ENCODE measurements at places on chromosomes 3 and 15.

- DNase-seq, result no peak
Measured at GRCh38 chr3:129599607-129600006, 6.9 kb downstream of the PLXND1 start.

DNA sequence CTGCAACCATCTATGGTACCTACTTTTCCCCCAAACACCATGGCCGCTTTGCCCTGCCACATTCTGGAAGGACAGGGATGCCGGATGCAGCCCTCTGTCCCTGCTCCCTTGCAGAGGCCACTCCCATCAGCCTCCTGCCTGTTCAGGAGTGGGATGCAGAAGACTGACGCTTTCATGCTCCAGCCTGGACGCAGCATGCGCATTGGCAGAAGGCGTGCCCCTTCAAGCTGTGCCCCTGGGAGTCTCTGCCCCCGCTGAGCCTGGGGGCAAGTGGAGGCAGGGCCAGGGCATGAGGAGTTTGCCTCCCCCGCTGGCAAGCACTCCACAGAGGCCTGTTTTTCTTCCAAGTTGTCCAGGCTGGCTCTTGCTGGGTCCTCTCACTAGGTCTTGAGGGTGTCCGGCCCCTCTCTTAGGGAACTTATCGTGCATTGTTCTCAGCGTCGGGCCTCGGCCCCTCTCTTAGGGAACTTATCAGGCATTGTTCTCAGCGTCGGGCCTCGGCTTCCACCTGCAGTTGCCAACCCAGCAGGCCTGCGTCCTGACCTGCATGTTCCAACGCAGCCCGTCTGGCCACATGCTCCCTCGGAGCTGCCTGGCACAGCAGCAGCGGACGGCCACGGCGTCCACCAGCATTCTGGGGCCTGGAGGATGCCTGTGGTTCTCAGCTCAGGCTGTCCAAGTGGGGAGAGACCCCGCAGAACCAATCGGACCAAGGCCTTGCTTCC is 14.6 kb upstream of the SNRPA1 start:
- DNase-seq, result no peak

DNA sequence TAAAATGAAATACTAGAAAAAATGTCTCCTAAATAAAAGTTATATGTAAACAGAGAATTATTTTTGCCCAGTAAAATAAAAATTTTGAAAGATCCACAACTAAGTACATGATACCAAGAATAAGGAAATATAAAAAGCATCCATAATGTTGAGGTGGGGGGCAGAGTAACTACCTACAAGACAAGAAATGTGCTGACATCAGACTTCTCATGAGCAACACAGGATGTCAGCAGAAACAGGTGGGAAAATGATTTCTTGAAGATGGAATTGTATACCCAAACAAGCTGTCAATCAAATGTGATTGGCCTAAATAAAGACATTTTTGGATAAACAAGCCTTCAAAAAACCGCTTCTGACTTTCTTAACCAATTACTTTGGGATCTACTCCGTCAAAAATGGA is 143.9 kb upstream of the LIPC start:
- no peak for DNase-seq

DNA sequence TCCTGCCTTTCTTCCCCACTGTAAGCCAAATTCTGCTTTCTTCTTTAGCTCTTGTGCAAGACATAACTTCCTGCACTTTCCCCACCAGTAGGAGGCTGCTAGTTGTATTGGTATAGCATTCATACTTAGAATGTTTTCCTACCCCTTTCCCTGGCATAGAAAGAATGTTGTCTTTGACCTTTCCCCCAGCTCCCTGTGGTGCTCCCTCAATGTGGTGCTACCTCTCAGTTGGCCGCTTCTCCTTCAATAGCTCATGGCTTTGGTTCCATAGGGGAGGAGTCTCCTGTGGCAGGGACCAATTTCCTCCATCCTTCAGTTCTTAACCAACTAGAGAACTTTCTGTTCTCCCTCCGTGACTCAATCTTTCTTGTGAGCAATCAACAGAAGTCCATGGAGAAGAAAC is 67.5 kb upstream of the AKAP13 start:
- DNase-seq, result no peak

- DNase-seq, result peak; percentile 99
Measured at GRCh38 chr3:114056130-114057010, at the start of the genes CCDC191 and QTRT2. TSS of gene CCDC191 (minus strand) at chr3:114056526. CDS start at chr3:114056466, 60 bp downstream. TSS of gene QTRT2 (plus strand) at chr3:114056737. CDS start at chr3:114065258, 8,521 bp downstream.

DNA sequence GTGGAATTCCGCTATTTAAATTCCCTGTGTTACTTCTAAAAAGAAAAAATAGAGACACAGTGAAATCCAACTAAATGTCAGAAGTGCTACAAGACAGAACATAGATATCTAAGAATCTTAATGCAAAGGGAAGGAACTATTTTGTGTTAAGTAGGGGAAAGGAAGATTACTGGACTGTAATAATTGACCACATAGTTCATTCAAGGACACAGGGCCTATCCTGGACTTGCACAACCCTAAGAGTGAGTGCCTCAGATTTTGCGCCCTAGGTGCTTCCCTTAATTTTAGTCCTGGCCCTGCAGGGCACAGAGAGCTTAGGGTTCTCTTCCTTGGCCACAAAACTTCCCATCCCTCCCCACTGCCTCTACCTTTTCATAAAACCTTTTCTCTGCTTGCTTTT is 3.5 kb upstream of the IL20RB start:
- no peak for DNase-seq

GRCh38 chr3:14145670-14146380 is 21.0 kb downstream of the TMEM43 start:
- no peak for DNase-seq

GRCh38 chr3:99856437-99857220 is 39.0 kb downstream of the CMSS1 start:
- no peak for DNase-seq

- DNase-seq, result peak; percentile 39
Measured at GRCh38 chr3:129934234-129935123, 40.0 kb upstream of the TRH start.

GRCh38 chr3:163438760-163439159 is 1639.5 kb downstream of the SI start:
- no peak for DNase-seq

GRCh38 chr3:195352895-195353488 is 82.0 kb upstream of the XXYLT1 start:
- peak; percentile 89 for DNase-seq

DNA sequence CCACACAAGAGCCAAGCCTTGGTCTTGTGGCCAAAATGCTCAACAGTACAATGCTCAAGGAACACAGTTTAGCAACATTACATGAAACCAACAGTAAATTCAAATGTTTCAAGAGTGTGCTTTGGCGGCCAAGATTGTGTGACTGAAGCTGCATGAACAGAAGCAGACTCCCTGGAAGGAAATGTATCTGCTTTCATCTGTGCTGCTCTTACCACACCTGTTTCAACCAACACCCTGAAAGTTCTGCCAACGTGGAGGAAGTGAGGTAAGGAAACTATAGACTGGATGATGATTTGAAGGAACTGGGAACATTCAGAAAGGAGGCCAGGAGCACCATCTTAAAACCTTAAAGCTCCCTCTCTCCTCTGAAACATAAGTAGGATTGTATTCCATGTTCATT is 55.7 kb downstream of the MB21D2 start:
- DNase-seq, result no peak

DNA sequence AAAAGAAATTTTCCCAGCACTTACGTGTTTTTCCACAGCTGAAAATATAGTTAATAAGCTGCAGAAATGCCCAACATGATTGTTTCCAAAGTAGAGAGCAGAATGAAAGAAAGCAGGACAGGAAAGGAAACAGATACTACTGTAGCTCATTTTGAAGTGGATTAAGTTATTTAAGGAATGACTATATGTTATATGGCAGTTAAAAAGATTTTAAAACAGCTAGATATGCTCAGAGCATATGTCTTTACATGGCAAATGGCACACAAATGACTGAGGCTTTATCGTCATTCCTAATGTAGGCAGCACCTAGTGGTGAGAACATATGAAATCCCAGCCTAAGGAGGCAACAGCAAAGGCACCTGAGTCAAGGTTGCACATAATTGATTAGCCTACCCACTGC is 106.6 kb upstream of the SEMA6D start:
- no peak for DNase-seq

DNA sequence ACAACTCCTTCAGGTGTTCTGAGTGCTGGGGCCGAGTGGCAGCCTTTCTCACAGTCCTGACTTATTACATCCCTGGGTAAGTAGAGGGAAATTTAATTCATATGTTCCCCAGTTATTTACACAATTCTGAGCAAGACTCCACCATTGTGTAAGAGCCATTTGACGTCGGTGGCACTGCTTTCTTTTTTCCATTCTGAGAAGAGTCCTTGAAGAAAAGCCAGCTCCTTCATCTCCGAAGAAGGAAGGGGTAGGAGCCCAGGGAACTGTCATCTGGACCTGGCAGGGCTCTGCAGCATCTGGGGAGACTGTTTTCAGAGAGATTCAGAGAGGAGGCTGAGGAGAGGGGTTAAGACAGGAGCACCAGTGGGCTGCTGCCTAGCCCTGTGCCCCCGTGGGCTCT is 22.6 kb upstream of the MASP1 start:
- no peak for DNase-seq

- no peak for DNase-seq
Measured at GRCh38 chr3:72490688-72491435, 357.4 kb downstream of the SHQ1 start.

DNA sequence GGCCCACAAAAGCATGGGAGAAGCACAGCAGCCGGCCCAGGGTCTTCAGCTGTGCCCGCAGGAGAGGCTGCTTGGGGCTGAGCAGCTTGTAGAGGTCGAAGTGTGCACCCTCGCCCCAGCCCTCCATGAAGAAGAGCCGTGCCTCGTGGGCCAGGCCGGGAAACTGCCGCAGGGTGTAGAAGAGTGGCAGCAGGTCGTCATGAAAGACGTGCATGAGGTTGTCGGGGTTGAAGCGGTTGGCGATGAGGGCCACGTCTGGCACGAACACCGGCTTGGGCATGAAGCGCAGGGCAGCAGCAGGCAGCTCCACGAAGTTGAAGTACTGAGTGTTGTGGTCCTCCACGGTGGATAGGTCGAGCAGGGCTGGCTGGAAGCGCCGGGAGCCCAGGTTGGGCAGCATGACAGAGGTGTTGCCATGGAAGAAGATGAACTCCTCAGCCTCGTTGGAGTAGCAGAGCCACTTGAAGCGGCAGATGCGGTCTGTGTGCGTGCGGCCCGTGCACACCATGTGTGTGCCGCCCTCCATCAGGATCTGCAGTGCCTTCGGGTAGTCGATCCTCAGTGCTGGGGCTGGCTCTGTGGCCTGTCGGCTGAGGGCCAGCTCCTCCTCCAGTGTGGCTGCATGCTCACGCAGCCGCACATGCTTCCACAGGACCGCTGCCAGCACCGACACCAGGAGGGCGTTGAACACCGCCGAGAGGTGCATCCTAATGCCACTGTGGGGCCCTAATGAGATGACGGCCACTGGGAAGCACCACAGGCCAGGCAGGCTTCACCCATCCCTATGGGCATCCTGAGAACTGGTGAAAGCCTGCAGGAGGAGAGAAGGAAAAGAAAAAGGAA is 24.9 kb downstream of the POMGNT2 start:
- no peak for DNase-seq

DNA sequence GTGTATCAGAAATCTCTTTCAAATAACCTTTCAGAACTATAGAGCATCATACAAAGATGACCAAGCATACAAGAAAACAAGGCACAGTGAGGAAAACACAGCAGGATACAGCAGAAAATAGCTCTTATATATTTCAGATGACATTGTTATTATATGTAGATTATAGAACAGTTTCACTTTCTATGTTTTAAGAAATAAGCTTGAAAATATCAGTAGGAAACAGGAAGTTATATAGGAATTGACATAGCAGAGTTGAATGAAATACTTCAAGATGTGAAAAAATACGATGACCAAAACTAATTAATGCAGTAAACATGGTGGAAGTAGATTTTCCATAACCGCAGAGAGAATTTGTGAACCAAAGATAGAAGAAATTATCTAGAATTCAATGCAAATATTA is 75.2 kb downstream of the LYSMD4 start:
- no peak for DNase-seq

DNA sequence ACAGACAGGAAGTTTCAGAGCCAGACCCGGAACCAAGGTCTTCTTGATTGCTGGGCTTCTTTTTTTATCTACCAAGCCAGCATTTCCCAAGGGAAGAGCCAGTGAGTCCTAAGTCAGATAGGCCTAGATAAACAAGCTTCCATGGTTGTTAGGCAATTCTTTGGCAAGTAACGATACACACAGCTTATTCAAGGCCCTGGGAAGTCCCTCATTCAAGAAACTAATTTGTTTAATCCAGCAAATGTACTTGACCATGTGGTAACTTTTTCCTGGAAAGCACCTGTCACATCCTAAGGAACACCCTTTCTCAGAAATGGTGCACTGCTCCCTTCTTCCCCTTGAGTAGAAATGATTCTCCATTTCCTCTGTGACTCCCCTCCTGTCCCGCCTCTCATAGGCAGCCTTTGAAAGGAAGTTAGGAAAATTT is 209.9 kb downstream of the ITPR1 start:
- no peak for DNase-seq

DNA sequence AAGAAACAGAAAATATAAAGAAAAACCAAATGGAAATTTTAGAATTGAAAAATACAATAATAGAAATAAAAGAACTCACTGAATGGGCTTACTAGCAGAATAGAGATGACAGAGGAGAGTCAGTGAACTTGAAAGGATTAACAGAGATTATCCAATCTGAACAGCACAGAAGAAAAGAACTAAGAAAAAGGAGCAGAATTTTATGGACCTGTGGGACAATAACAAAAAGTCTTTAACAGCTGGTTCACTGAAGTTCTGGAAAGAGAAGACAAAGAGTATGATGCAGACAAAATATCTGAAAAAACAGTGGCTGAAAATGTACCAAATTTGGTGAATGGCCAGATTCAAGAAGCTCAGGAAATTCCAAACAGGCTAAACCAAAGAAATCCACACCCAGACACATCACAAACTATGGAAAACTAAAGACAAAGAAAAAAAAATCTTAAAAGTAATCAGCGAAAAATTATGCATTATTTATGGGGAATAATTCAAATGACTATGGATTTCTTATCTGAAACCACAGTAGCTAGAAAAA is 9.7 kb upstream of the GNB5 start:
- DNase-seq, result no peak

DNA sequence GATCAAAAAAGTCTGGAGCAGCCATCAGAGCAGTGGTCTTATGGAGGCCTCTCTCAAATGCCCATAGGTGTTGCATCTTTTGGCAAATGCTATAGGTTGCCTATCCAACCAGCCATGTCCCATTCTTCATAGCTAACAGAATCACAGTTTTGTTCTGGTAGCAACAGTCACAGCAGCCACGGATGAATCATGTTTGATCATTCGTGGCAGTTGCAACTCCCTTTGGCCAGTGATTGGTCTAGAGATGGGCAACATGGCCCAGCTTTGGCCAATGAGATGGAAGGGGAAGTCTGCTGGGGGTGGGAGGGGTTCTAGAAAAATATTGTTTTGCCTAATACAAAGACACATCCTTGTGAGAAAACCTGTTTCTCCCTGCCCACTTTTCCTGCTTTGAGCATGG is 50.3 kb upstream of the PPP2R3A start:
- DNase-seq, result no peak
